ENCODE measurements at places on chromosomes 1 and 21.

DNA sequence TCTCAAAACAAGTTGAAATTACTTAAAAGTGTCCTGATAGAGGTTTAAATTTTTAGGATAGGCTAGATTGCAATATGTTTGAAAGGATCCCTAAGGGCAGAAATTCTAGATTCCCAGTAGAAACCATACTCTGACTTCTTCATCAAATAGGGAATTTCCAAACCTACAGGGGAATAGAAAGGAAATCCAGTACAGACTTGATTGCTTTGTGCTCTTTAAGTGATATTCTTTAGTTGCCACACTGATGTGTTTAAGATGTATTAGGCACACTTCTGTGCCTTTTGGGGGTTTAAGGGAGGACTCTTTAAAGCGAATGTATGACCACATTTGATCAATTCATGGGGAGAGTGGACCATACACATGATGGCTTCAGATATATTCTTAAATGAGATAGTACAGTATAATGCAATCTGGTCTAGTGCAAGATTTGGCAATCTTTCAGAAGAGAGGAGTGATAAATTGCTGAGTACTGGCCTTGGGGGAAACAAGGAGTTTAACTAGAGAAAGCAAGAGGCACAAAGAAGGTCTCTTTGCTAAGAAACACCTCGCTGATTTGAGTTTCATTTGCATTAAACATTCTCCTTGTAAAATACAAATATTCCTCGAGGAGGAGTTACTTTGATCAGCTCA is 268.8 kb upstream of the NR5A2 start:
- no peak for DNase-seq

DNA sequence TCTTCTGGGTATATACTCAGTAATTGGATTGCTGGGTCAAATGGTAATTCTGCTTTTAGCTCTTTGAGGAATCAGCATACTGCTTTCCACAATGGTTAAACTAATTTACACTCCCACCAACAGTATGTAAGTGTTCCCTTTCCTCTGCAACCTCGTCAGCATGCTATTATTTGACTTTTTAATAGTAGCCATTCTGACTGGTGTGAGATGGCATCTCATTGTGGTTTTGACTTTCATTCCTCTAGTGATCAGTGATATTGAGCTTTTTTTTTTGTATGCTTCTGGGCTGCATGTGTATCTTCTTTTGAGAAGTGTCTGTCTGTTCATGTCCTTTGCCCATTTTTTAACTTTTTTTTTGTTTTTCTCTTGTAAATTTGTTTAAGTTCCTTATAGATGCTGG is 279.4 kb downstream of the PTGER3 start:
- DNase-seq: no peak

DNA sequence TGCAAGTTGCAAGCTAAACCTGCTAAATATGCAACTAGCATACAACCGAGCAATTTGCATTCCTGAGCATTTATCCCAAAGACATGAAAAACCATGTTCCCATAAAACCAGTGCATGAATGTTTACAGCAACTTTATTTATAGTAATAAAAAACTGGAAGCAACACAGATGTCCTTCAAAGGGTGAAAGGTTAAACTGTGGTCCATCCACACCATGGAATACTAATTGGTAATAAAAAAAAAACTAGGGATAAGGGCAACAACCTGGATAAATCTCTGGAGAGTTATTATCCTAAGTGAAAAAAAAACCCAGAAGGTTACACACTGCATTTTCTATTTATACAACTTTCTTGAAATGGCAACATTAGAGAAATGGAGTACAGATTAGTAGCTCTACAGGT is 474.1 kb downstream of the SMYD3 start:
- no peak for DNase-seq

DNA sequence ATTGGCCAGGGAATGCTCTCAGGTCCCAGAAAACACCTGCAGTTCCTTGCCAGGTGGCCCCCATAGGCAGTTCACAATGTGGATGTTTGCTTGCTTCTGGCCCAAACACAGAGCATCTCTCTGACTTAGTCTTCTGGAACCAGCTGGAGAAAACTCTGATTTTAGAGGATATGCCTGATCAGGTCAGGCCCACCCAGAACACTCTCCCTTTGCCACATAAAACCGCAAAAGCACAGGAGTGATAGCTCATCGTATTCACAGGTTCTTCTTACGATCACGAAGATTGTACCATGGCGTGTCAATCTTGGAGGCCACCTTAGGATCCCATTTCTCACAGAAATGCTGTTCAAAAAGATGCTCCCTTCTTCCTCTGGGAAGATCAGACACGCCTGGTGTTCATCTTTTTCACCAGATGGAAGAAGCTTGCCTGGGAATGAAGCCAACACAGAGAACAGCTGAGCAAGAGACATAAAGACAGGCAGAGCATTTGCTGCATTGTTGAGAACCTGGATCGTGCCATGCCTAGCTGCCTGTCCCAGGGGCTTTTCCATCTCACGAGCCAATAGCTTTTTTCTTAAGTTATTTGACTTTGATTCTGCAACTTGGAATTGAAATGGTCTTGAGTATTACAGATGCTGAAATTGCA is 11.6 kb upstream of the CD247 start:
- no peak for DNase-seq

DNA sequence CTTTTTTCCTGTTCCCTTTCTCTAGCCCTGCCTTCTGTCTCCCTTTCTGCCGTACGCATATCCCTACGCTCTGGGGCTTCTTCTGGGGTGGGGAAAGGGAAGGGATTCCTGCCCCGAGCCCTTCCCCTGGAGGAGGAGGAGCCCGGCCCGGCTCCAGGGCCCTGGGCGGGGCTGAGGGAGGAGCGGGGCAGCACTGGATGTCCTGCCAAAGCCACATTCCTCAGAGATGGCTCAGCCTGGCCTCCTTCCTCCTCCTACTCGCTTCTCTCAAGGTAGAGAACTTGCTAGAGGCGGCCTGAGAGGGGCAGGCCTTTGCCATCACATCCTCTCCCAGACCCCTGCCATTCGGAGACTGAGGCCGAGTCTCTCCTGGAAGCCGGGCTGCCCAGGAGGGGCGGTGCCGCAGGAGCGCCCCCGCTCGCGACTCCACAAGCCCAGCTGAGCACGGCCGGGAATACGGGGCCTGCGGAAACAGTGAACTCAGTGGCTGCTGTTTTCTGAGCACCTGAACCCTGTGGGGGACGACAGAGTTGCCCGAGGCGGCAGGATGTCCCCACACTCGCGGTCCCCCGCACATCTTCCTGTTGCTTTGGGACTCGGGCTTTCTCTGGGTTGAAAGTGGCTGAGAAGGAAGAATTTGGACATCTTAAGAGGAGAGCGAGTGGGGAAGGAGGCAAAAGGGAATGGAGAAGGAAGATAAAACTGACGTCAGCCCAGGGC is 12.2 kb downstream of the ADAMTSL4 start:
- no peak for DNase-seq

- DNase-seq: no peak
Observed at GRCh38 chr1:149962039-149962647, 25.5 kb upstream of the MTMR11 start.

DNA sequence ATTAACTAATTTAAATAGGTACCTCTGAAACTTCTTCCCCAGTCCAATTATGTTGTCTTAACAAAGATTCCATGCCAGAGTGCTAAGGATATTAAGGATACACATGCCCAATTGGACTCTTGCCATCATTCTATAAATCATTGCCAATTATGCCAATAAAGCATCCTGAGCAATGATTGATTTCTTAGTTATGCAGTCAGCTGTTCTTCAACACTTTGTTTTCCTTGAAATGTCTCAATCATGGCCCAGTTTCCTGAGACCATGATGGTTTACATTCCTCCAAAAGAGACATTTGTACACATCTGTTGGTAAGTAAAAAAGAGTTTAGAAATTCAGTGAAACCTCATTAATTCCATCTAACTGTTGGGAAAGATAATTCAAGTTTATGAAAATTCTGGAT is 180.4 kb upstream of the PKN2 start:
- no peak for DNase-seq

DNA sequence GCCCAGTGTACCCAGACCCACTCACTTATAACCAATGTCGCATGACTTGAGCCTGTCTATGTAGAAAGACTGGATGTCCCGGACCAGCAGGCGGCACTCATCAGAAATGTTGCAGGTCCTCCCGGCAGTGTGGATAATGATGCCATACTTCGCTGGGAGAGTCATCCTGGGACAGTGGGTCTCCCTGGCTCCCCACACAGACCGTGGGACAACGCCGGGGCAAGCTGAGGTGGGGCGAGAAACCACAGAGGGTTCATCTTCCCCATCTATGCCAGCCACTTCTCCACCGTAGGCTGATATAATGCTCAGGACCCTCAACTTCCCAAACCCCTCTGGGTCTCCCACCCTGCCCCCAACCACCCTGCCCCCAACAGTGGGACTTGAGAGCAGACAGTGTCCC is 8.3 kb downstream of the PGLYRP4 start:
- no peak for DNase-seq

DNA sequence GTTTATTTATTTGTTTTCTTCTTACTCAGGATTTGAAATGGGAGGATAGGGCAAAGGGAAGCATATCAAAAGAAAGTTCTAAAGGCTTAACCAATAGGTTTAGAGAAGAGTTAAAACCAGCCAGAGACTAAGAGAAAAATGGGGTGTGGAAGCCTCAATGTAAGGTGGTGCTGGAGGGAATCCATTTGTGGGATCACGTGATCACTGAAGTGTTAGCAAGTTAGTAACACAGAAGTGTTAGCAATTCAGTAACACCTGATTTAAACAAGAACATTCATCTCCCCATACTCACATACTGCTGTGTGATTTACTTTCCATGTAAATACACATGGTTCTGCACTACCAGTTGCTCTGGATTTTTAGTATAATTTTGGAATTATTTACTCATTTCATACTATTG is 451.2 kb downstream of the DISC1 start:
- no peak for DNase-seq

- no peak for DNase-seq
Observed at GRCh38 chr1:85847356-85847755, 139.1 kb upstream of the ZNHIT6 start.

GRCh38 chr1:243420946-243421685 is 165.3 kb downstream of the SDCCAG8 start:
- no peak for DNase-seq

DNA sequence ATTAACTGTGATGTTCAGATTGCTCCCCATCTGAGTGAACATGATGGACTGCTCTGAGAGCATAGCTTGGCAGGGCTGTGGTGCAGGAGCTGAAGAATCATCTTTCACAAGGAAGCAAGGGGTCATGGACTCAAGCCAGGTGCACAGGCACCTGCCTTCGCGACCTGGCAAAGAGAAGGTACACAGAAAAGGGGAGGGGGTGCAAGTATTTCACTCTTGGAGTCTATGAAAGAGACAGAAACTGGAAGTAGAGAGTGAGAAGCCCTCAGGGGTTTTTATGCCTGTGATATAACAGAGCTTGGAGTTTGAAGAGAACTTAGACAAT is 232.6 kb upstream of the PLXNA2 start:
- DNase-seq: no peak

- no peak for DNase-seq
Observed at GRCh38 chr1:48760857-48761256, 15.8 kb downstream of the BEND5 start.

DNA sequence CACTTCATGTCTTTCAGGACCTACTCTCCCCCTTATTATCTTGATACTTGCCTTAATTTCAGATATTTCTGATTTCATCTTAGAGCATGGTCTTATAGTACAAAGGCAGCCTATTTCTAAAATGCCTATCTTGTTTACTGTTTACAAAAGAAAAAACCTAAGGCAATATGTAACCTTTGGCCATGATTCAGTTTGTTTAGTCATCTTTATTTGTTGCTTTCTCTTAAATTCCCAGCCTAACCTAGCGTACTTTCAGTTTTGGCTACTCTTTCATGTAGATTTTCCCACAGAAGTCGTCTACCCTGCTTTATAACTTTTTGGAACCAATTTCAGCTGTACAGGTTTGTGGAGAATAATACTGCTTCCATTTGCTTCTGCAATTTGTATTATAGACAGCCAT is 81.8 kb downstream of the KIF1B start:
- DNase-seq: no peak

DNA sequence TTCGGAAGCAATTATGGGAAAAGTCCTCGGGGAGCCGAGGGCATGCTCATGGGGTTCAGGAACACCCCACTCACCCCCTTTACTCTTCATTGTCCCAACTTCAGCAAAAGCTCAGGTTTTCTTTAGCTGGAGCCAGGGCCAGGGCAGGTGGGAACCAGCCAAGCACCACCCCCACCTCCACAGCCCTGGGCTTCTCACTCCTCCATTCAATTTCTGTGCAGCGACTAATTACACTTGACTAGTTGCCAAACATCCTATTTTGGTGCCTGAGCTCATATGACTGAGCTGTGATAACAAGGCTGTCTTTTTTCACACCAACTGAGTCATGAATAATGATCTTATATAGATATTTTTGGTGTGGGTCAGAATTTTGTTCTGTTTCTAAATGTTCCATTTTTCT is 257.2 kb upstream of the AJAP1 start:
- no peak for DNase-seq

- DNase-seq: no peak
Observed at GRCh38 chr21:41032541-41032940, 135.4 kb upstream of the BACE2 start.

DNA sequence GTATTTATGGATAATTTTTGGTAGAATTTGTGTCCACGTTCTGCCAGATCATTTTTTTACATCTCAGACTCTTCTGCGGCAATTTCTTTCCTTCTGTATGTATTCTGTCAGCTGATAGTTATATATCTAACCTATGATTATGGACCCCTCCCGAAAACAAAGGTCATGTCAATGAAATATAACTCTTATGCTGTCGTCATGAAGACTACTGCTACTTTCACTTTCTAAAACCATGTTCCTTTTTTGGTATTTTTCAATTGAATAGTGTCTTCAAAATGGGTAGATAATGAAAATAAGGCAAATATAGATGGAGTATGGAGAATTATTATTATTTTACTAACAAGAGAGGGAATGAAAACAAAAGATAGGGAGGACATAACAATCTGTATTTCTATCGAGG is 3.2 kb downstream of the ANGPTL1 start:
- DNase-seq: no peak

- no peak for DNase-seq
Observed at GRCh38 chr1:69842326-69842725, 274.6 kb downstream of the LRRC7 start.

GRCh38 chr1:5634893-5635292 is 357.3 kb downstream of the NPHP4 start:
- no peak for DNase-seq

DNA sequence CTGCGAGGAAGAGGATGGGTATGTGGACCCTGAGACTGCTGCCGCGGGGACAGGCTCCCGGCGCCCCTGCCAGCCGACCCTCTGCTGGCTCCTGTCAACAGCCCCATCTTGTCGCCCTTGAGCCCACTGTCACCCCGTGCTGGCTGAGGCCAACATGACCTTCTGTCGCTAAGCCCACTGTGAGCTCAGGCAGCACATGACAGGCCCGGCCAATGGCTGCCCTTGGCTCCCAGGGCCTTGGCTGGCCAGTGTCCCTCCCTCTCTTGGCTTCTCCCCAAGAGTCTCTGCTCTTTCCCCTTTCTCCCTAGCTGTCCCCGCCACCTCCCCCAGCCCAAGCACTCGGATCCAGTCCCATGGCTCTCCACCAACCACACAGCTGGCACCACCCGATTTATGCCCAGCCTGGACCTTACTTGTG is 3.5 kb downstream of the PEX10 start:
- no peak for DNase-seq

GRCh38 chr1:52602856-52603600 is 857 bp downstream of the GPX7 start:
- DNase-seq: no peak

All from iPS DF 6.9 (cell line).